ENCODE measurements at places on chromosomes 2 and 18. TPM values are rescaled to one million over a fixed set of nuclear protein-coding genes. Genes with fewer than 3 reads are reported as not detected.

Gene FTCDNL1
- total RNA-seq: 5.0 TPM

Gene COL4A3
- total RNA-seq: not detected

Gene IL1RN
- total RNA-seq: not detected

Gene IL36G
- not detected for total RNA-seq

Gene C2orf76
- total RNA-seq: 6.5 TPM

Gene KCNG2
- not detected for total RNA-seq

Gene OSBPL6
- 5.4 TPM for total RNA-seq

Gene ACVR2A
- total RNA-seq: 39.4 TPM

Gene GLI2
- total RNA-seq: 3.8 TPM

Gene SERPINB3
- total RNA-seq: not detected

Gene GBX2
- total RNA-seq: not detected

Gene SMYD5
- 16.5 TPM for total RNA-seq
